GM12878 (cell line): ENCODE measurements at places on chromosomes 11 and 22. TPM values are rescaled to one million over a fixed set of nuclear protein-coding genes. Genes with fewer than 3 reads are reported as not detected.
A peak's percentile ranks its signal among the peaks of the same experiment; 100 is the strongest.

DNA sequence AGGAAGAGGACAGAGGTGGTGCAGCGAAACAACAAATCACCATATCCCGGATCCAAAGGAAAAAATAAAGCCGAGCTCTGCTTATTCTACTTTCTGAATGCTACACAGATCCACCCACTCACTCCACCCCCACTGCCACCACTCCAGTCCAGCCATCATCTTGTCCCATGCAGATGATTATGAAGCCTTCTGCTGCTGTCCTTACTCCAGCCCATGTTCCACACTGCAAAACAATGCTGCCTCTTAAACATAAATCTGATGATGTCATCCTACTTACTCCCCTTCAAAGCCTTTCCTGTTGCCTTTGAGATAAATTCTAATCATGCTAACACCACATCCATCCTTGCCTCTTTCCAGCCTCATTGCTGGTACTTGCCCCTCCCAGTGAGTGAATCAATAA, 6.5 kb upstream of the DRD2 start:
- H3K27ac ChIP-seq = no peak overlapping the region
- no peaks in the 10 kb centered on the region for H3K36me3 ChIP-seq
- no peak for DNase-seq
- no peaks in the 10 kb centered on the region; the same call in 1 of the 2 replicates for H3K27me3 ChIP-seq
- H3K4me1 ChIP-seq = no peaks in the 10 kb centered on the region

DNA sequence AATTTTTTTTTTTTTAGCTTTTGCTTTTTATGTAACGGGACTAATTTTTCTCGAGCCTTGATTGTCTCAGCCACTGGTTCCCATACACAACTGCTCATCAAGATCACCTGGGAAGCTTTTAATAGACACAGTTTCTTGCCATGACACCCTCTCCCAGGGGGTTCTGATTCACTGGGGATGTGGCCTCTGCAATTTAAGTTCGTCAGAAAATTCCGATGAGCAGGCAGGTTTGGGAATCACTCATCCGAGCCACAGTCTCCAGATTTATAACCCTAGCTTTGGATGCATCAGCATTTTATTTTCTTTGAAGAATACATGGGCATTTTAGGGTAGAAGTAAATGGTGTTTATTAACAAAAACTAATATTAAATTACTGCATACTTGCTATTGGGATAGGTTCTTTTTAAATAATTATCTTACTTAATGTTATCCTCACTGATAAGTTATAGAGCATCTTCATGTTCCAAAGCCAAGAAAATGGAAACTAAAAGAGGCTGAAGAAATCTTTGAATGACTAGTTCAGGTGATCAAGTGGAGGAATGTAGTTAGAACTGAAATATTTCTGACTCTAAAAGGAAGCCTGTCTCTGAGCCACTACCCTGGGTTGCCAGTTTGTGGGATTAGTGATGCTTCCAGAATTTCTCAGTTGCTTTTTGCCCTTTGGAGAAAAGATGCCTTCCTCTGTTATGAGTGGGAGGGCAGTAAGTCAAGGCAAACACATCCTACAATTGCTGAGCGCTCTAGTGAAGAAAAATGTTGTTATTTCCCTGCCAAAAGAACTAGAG, 319.0 kb downstream of the DDX10 start:
- no peaks in the 10 kb centered on the region for H3K4me1 ChIP-seq
- H3K27ac ChIP-seq = no peak overlapping the region
- H3K27me3 ChIP-seq = no peaks in the 10 kb centered on the region
- DNase-seq = no peak
- H3K36me3 ChIP-seq = no peaks in the 10 kb centered on the region
- no peak overlapping the region for H3K4me3 ChIP-seq

DNA sequence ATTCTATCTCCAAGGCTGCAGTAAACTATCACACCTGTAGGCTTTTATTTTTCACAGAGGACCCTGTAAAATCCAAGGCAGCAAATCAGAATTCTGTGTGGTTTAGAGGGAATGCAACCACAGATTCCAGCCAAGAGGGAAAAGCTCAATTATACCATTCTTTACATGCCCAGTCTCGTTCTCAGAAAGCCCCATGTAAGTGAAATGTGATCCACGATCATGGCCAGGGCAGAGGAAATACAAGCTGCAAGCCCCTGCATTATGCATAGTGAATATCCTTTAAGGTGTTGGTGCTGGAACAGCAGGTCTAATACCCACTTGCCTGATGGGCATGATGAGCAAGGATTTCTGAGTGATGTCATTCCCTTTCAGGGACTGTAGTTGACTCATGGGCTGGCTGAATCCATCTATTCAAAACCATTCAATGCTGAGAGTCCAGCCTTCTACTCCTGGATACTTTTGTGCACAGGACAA, 198.7 kb upstream of the MTMR2 start:
- H3K27ac ChIP-seq = no peak overlapping the region
- H3K27me3 ChIP-seq = no peaks in the 10 kb centered on the region
- DNase-seq = no peak
- no peak overlapping the region for H3K4me3 ChIP-seq

DNA sequence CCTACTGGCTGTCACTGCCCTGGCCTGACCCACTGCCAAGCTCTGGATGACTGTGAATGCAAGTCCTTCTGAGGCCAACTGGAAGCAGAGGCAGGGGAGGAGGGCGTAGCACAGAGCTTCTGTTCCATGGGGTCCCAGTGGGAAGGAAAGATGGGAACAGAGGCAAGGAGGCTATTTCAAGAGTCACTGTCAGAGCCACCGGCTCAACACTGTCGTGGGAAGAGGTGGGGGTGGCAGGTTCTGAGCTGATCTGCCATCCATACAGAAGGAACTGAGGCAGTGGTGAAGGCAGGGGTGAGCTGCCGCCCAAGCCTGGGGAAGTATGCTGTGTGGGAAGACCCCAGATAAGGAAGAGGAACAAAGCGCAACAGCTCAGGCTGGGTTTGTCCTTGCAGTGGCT, 54.7 kb downstream of the SGSM3 start:
- DNase-seq = no peak
- no peak overlapping the region for H3K4me3 ChIP-seq
- no peak overlapping the region for H3K27ac ChIP-seq
- H3K4me1 ChIP-seq = no peaks in the 10 kb centered on the region
- H3K27me3 ChIP-seq = no peaks in the 10 kb centered on the region
- H3K36me3 ChIP-seq = peaks cover 70% of the 10 kb centered on the region

- H3K36me3 ChIP-seq = no peaks in the 10 kb centered on the region
- peak overlapping the region; percentile 24; the same call in 1 of the 2 replicates for H3K4me3 ChIP-seq
- DNase-seq = peak; percentile 56
- H3K4me1 ChIP-seq = peaks cover 8% of the 10 kb centered on the region
These were observed 58.2 kb upstream of the FTH1 start for GRCh38 chr11:62025487-62026105.

DNA sequence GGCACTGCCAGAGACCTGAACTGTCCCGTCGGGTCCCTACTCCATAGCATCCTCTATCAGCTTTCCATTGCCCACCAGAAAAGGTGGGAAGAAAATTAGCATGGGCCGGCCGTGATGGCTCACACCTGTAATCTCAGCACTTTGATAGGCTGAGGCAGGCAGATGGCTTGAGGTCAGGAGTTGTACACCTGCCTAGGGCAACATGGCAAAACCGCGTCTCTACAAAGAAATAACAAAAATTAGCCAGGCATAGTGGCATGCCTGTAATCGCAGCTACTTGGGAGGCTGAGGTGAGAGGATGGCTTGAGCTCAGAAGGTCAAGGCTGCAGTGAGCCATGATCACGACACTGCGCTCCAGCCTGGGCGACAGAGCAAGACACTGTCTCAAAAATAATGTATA, 3.5 kb downstream of the SLC25A18 start:
- H3K27me3 ChIP-seq = no peaks in the 10 kb centered on the region
- H3K27ac ChIP-seq = no peak overlapping the region
- no peaks in the 10 kb centered on the region for H3K4me1 ChIP-seq
- no peak for DNase-seq

- H3K4me3 ChIP-seq = no peak overlapping the region
- H3K4me1 ChIP-seq = no peaks in the 10 kb centered on the region
These were observed 42.8 kb upstream of the CCND1 start for GRCh38 chr11:69598147-69598546.

LYVE1 gene
- polyA plus RNA-seq = not detected in 2 replicates

GGT5 gene
- not detected in 2 replicates for polyA plus RNA-seq

PDGFD gene
- polyA plus RNA-seq = not detected in 2 replicates

BIRC3 gene
- 50.4 and 56.9 TPM in 2 replicates for polyA plus RNA-seq

ROBO4 gene
- not detected in 2 replicates for polyA plus RNA-seq

DUSP8 gene
- polyA plus RNA-seq = not detected in 2 replicates

CHADL gene
- polyA plus RNA-seq = 0.24 TPM in 1 of 2 replicates, not detected in the other
